COR-L47 (cell line): ENCODE measurements at places on chromosomes 5 and 9.
A peak's percentile ranks its signal among the peaks of the same experiment; 100 is the strongest.

DNA sequence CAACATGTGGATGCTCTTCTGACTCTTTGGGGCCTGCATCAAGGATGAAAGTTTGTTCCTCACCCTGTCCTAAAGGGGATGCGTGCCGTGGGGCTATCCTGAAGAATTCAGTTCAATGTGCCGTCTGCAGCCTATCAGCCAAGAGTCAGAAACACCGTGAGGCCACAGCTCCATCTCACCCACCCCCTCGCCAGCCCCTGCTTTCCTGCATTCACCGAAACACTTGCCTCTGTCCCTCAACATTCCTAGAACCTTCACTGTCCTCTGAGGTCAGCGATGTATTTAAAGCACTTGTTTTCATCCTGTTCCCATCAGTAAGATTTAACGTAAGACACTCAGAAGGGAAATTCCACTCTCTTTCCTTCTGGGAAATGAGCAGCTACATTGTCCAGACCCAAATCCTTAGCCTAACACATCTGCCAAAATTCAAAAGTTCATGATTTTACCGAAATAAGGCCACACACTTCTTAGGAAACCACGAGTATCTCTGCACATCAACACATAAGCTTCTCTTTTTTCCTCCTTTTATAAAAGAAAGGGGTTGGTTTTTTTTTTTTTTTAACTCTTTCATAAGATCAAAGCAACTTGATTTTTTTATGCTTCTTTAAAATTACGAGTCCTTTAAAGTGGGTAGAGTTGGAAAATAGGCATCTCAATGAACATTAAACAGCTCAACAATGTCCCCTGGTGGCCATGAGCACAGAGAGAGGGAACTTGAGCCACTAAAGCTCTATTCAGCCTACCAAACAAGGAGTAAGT lies 100.7 kb downstream of the SUSD1 start:
- no peak for DNase-seq

DNA sequence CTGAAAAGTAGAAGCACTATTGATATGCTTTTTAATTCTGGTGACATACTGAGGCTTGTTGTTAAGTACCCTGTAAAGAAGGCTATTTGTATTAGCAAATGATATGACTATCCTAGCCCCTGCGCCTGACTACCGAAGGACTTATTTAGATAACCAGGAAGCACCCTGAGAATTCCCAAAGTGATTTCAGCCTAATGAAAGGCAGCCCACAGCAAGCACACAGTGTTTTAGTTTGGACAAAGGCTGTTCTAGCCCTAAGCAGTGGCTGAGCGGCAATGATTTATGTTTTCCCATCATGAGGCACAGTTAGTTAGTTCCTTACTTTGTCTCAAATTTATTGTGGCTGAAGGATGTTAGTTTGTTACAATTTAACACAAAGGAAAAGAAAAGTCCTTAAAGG lies 235.3 kb downstream of the KCTD16 start:
- DNase-seq, result no peak

DNA sequence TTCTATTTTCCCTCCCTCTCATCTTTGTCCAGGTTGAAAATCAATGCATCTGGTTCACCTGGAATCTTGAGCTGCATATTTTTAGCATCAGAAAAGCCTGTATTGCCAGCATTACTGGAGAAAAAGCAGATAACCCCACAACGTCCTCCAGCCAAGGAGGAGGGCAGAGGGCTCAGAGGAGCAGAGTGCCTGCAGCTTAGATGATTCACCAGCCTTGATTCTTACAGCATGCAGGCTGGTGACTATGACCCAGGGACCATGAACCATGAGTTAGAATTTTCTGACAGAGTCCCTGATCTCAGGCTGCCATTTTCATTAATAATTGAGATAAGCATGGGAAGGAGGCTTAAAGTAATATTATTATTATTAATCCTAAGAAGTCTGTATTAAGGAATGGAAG lies 278.2 kb downstream of the BRINP1 start:
- DNase-seq, result no peak

GRCh38 chr5:178301641-178302040 lies 69.0 kb upstream of the PHYKPL start:
- DNase-seq, result no peak

GRCh38 chr9:109198736-109199382 lies 31.8 kb upstream of the FRRS1L start:
- DNase-seq, result no peak

DNA sequence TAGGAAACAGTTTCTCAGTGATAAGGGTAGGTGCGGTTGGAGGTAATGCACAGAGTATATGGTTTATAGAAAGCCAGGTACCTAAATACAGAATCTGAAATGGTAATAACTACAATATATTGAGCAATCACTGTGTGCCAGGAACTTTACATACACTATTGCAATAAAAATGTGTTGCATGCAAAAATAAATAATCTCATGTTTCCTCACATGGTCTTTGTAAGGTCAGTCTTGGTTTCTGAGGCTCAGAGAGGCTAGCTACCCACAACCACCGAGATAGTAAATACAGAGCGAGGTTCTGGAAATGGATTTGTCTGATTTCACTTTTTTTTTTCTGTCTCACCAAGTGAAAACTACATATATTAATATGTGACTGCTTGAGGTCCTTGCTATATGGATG lies 128.9 kb downstream of the CAMK4 start:
- DNase-seq, result no peak

DNA sequence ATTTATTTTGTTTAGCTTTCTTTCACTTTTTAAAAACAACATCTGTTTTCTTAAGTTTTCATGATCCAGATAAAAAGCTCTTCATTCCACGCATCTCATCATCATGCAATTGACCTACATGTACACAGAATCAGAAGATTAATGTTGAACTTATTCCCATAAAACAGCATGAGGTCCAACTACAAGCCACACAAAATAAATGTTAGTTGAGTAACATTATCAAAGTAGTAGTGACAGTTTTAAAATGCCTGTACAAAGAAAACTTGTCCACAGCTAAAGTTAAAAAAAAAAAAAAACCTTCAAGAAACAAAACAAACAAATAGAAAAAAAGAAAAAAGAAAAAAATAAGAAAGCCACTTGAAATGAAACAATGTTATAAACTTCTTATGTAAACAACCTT lies 846.3 kb downstream of the TLE1 start:
- DNase-seq, result no peak

- no peak for DNase-seq
Observed at GRCh38 chr5:17214893-17215292, 2.5 kb upstream of the BASP1 start.

DNA sequence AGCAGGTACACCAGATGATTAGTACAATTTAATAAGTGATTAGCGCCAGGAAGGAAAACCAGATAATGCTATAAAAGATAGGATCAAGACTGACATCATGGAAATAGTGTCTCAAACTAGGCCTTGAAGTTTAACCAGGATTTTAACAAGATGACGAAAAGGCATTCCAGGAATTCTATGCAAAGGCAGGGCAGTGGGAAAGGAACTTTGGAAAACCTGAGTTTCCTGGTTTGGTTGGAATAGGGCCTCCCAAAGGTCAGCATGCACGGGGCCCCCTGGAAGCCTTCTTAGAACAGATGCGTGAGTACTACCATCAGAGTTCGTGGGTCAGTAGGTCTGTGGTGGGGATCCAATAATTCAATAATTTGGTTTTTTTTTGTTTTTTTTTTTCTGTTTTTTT lies 935.2 kb upstream of the DMAC1 start:
- no peak for DNase-seq

DNA sequence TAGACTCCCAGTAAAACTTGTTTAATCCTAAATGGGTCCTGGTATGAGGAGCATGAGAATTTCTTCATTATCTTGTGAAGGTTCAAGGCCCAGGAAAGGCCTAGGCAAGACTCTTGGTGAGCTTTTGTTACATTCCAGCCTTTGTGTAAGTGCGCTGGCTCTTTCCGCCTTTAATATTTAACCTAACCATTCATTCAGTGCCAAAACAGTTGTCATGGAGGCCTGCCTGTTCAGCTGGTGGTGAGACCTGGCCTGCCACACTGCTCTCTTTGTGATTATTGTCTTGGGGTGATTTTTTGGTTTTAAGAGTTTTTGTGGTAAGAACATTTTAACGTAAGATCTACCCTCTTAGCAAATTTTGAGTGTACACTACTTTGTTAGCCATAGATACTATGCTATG lies 127.5 kb upstream of the WWC1 start:
- DNase-seq, result peak; percentile 31

DNA sequence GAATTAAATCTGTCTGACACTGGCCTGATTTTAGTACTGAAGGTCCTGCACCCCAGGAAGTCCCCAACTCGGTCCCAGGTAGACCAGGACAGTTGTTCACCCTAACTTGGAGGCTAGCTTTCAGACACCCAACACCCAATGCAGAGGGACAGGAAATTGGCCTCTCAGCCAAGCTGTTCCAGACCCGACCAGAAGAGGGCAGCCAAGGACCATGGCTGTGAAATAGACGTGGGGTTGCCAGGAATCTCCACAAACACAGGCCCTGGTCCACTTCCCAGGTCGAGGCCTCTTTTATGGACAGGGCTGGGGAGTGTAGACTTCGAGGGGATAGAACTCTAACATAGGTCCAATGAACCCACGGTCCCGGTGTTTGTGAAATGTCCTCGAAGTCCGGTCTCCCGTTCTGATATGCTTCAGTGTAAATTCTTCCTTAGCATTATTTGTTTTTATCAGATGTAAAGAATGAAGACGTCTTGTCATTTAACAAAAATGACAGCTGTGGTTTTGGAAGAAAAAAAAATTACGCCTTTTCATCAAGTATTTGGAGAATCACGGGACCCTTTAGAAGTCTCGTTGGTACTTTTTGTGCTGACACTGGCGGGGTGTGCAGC lies 260.3 kb upstream of the ADAMTS16 start:
- peak; percentile 8 for DNase-seq

DNA sequence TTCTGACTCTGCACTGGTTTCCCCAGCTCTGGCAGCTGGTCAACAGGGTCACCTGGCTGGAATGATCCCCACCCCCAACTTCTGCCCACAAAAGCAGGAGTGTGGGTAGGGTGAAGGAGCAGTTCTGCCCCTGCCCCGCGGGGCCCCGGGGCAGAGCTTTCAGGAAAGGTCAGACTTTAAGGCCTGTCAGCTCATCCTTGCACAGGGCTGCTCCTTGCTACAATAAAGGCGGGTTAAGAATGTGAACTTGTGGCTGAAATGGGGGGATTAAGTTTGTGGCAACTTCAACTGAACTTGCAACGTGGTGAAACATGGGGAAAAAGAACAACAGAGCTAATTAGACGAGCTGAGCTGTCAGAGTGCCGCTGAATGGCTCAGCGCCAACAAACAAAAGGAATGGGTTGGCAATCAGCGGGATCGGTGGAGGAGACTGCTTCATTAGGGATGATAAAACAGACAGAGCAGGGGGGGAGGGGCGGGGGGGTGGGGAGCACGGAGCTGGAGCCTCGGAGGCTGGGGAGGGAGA lies 50.8 kb downstream of the CRB2 start:
- DNase-seq, result peak; percentile 60

GRCh38 chr5:139120521-139120920 lies 77.6 kb downstream of the SIL1 start:
- no peak for DNase-seq
